Naive thymus-derived CD8-positive, alpha-beta T cell (primary cell): ENCODE measurements at places on chromosomes 13 and 19. TPM values are rescaled to one million over a fixed set of nuclear protein-coding genes. Genes with fewer than 3 reads are reported as not detected.

DNA sequence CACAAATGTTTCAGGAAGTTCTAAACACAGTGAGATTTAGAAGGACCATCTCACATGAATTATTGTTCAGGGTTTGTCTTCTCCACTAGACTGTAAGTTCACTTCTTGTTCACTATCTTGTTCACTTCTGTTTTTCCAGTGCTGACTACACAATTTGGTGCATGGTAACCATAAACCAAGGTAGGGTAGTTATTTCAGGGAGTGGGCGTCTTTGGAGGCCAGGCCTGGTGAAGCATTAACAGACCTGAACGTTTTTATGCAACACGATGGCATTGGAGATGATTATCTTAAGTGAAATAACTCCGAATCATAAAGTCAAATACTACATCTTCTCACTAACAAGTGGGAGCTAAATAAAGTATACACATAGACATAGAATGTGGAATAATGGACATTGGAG lies 14.4 kb upstream of the OXGR1 start:
- H3K27ac ChIP-seq = no peak overlapping the region
- no peaks in the 10 kb centered on the region for H3K4me1 ChIP-seq
- DNase-seq = no peak
- no peak overlapping the region for H3K4me3 ChIP-seq

DNA sequence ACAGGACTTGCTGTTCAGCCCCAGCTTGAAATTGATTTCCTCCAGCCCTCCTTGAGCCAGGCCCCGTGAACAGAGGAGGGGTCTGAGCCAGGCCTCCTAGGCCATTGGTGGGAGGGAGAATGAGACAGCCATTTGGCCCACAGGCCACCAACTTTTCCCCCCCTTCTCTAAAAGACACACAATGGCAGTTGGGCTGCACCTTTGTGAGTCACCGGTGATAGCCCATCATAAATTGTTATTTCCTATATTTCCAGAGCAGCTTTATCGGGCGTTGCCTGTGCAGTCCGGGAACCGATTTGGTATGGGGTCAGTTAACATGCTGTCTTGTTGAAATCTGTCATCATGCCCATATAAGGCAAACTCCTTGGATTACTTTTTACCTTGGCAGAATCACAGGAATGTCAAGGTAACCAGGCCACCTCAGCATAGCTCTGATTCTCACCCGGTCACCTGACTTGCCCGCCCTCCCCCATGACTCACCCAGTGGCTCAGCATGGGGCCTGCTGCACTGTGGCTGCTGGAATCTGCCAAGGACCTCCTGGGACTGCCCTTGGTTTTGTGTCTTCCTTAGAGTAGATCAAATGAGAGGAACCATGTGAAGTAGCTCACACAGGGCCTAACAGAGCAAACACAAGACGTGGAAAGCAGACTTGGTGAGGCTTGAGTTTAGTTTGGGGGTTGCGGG lies 36.1 kb downstream of the ACTN4 start:
- H3K36me3 ChIP-seq = no peaks in the 10 kb centered on the region
- DNase-seq = no peak
- no peak overlapping the region for H3K27ac ChIP-seq

DNA sequence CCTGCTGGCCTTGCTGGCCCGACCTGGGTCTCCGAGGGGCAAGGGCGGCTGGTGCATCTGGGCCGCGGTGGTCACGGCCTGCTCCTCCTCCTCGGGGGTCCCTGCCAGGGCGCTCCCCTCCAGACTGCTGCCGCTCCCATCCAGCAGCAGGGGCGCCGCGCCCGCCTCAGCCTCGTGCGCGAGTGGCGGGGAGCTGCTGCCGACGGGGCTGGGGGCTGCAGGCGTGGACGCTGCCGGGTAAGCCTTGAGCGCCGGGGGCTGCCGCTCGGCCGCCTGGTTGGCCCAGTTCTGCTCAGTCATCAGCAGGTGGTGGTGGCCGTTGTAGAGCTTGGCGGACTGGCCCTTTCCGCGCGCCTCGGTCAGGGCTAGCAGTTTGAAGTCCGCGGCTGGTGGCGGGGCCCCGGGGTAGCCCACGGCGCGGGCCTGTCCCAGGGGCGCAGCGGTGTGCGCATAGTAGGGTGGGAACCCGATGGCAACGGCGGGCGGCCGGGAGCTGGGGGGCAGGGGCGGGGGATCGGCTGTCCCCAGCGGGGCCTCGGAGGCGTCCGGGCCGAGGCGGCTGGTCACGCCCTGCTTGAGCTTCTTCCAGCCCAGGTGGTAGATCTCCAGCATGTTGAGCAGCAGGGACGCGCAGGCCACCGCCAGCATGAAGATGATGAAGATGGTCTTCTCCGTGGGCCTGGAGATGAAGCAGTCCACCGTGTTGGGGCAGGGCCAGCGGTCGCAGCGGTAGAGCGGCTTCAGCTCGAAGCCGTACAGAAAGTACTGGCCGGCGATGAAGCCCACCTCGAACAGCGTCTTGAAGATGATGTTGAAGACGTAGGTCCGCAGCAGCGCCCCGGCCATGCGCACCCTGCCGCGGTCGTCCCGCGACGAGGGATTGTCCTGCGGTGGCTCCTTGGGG lies 18.6 kb downstream of the GJA3 start:
- peaks cover 35% of the 10 kb centered on the region for H3K27me3 ChIP-seq
- DNase-seq = no peak
- no peak overlapping the region for H3K4me3 ChIP-seq
- no peaks in the 10 kb centered on the region for H3K36me3 ChIP-seq

Gene SYNGR4
- not detected for total RNA-seq

DNA sequence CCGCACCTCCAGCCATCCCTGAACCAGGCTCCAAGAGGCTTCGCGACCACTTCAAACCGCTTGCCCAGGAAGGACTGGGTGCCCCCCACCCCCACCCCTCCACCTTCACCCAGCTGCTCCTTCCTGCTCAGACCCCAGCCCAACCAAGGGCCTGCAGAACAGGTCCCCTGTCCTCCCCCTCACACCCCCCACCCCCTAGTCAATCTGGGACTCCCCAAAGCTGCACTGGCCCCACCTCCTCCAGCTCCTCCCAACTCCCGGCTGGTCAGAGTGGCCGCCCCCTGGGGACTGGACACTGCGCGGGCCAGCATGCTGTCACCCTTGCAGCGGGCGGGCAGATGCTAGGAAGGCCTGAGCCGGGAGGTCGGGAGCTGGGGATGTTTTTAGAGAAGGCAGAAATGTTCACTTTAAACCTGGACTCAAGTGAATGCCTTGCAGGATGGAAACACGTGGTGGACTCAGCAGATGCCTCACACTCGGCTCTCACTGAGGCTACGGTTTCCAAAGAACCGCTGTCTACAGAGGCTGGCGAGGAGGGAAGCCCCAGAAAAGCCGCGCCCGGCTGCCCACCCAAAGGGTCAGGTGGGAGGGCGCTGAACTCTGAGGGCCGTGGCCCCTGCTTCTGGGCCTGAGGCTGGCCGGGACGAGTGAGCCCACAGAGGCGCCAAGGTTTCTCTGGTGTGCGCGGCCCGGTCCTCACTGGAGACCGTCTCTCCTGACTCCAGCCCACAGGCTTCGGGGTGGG lies 8.0 kb downstream of the RPL36 start:
- peaks cover 6% of the 10 kb centered on the region for H3K4me1 ChIP-seq
- H3K27me3 ChIP-seq = no peaks in the 10 kb centered on the region
